ENCODE measurements at places on chromosomes 16 and 17.
A peak's percentile ranks its signal among the peaks of the same experiment; 100 is the strongest.

DNA sequence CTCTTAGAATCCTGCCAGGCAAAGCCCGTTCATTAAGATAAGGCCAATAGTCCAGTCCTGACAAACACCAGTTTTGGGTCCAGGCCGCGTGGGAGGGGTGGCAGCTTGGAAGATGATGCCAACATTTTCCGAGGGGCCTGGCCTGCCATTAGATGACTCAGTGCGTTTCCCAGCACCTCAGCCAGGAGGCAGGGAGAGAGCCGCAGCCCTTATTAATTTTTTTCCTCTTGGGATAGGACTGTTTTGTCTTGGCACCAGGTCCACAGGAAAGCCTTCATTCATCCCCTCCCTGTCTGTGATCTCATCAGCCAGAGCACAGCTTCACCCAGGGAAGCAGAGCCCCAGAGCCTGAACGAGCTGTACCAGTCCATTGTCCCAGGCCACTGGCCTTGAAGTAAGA lies 4.7 kb upstream of the NDEL1 start:
- H3K27ac ChIP-seq = no peak overlapping the region
- no peaks in the 10 kb centered on the region for H3K36me3 ChIP-seq
- H3K4me3 ChIP-seq = no peak overlapping the region
- no peak for DNase-seq

GRCh38 chr17:4142107-4142900 lies 526 bp downstream of the ZZEF1 start:
- H3K27ac ChIP-seq = peak overlapping the region; percentile 100
- DNase-seq = peak; percentile 32
- peaks cover 12% of the 10 kb centered on the region for H3K36me3 ChIP-seq
- peak overlapping the region; percentile 95 for H3K4me3 ChIP-seq
- peaks cover 13% of the 10 kb centered on the region for H3K4me1 ChIP-seq
- no peaks in the 10 kb centered on the region for H3K27me3 ChIP-seq

DNA sequence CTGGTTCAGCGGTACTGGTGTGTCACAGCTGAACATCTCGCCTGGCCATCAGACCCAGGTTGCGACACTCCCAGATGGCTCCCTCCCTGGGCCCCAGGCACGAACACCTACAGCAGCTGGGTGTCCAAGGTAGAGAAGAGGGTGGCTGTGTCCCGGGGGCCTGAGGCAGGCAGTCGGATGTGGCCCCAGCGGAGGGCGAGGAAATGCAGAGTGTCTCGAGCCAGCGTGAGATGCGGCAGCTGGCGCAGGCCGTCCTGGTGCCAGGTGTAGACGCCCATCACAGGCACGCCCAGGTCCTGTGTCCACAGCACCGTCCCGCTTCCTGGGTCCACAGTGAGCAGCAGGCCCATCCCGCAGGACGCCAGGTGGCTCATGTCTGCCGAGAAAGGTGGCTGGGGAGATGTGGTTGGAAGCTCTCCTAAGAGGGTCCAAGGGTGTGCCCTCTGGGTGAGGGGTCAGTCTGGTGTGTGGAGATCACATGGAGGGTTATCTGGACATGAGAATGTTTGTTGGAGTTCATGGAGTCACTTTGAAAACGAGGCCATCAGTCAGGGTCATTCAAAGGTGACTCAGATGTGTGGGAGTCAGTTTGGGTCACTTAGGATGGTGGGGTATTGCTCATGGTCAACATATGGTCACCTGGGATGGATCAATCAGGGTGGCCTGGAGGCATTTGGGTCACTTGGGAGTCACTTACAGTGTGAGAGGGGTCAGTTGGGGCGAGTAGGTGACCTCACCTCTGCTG lies 8.1 kb downstream of the ERN2 start:
- H3K4me1 ChIP-seq = no peaks in the 10 kb centered on the region
- H3K27me3 ChIP-seq = peaks cover under 1% of the 10 kb centered on the region
- H3K36me3 ChIP-seq = no peaks in the 10 kb centered on the region
- no peak overlapping the region for H3K4me3 ChIP-seq
- no peak for DNase-seq

DNA sequence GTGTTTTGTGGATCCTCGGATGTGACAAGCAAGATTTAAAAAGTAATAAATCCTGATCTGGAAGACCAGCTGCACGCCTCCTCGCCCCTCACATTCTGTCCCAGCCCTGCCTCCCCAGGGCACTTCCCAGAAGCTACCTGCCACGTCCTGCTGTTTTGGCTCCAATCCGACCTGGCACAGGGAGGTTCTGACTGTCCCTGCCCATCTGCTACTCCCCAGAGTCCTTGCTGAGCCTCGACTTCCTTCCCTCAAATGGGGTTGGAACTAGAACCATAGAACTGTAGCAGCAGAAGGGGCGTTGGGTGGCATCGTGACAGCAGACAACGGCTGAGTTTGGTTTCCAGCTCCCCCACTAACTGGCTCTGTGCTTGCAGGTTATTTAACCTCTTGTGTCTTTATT lies 71.7 kb downstream of the RPH3AL start:
- no peak overlapping the region for H3K4me3 ChIP-seq
- H3K4me1 ChIP-seq = no peaks in the 10 kb centered on the region
- no peak overlapping the region for H3K27ac ChIP-seq
- H3K27me3 ChIP-seq = no peaks in the 10 kb centered on the region
- H3K36me3 ChIP-seq = no peaks in the 10 kb centered on the region

- H3K4me3 ChIP-seq = no peak overlapping the region
- no peak overlapping the region for H3K27ac ChIP-seq
- H3K4me1 ChIP-seq = no peaks in the 10 kb centered on the region
- no peak for DNase-seq
- H3K36me3 ChIP-seq = no peaks in the 10 kb centered on the region
- H3K27me3 ChIP-seq = no peaks in the 10 kb centered on the region
These were observed 100.5 kb downstream of the CYB561 start for GRCh38 chr17:63345611-63346010.
